ENCODE measurements at places on chromosomes 5 and 9.

DNA sequence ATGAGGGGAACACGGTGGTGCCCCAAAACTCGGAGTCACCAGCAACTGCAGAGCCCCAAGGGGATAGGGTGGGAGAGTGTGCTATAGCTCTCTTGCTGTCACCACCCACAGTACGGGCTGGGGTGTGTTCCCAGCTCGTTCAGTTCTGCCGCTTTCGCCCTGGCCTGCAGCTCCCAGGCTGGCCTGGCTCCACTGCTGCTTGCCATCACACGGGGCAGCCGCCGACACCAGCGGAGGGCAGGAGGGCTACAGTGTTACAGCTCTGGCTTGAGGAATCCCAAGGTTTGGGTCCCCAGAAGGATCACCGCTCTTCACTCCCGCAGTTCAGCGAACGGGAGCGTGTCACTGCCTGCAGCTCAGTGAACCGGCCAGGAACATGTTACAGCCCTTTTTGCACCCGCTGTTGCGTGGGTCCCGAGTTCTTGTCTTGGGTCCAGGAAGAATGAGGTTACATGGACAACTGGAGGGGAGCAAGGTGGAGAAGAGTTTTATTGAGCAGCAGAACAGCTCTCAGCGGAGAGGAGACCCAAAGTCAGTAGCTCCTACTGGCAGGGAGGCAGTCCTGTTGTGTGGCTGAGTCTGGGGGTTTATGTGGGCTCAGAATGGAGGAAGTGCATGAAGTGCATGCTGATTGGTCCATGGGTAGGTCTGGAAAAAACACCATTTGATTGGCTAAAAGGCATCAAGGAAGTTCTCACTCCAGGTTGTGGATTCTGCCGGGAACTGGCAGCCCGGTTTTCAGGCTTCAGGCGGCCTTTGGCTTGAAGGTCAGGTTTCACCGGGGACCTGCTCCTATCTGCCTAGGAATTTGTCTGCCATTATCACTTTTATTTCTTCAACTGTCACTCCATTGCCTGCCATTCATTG is 113.4 kb downstream of the EHMT1 start:
- no peak for DNase-seq

GRCh38 chr5:179734536-179735164 is 2.0 kb downstream of the MAML1 start:
- no peak for DNase-seq

GRCh38 chr9:113673726-113674125 is 202.4 kb upstream of the ZNF618 start:
- DNase-seq, result no peak

- DNase-seq, result no peak
Measured at GRCh38 chr9:110021891-110022290, 186.1 kb downstream of the C9orf152 start.

- DNase-seq, result no peak
Measured at GRCh38 chr5:51172903-51173626, 210.2 kb upstream of the ISL1 start.

All from AG09319 (cell line).